AML-193 (cell line): ENCODE measurements at places on chromosomes 2 and 18.

DNA sequence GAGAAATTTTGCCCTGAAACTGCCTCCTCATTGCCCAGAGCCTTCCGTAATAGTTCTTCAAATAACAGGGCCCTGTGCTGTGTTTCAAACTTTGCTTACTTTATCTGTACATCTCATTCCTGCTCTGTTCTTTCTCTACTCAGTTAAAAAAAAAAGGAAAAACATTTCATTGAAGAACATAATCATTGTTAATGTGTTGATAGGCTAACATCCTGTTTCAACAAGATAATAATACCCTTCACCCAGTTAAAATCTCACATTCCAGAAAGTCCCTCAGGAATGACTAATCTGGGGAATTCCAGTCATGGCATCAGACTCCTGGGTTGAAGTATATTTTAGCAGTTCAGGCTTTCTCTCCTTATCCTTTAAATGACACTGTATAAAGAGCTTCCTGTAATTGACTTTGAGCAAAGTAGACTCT, 45.6 kb upstream of the ITGAV start:
- no peak for DNase-seq

GRCh38 chr2:205405194-205405593, 277.1 kb upstream of the NRP2 start:
- no peak for DNase-seq

GRCh38 chr2:226828191-226828590, 7.7 kb upstream of the RHBDD1 start:
- DNase-seq = no peak

GRCh38 chr2:210299866-210300373, 15.1 kb downstream of the MYL1 start:
- DNase-seq = no peak

DNA sequence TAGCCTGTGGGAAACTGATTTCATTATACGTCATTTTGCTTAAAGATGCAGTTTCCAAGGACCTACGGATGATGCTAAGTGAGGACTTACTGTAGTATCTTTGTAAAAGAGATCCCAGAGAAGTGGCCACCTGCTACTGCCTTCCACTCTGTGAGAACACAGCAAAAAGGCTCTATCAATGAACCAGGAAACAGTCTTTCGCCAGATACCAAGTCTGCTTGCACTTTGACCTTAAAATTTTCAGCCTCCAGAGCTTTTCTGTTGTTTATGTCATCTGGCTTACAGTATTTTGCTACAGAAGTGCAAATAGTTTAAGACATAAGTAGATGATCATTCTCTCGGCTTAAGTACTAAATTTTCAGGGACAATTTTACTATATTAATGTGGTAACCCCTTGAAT, 847.9 kb upstream of the CHAC2 start:
- DNase-seq = no peak

- DNase-seq = no peak
Observed at GRCh38 chr2:7009207-7009911, 92.1 kb downstream of the RNF144A start.

DNA sequence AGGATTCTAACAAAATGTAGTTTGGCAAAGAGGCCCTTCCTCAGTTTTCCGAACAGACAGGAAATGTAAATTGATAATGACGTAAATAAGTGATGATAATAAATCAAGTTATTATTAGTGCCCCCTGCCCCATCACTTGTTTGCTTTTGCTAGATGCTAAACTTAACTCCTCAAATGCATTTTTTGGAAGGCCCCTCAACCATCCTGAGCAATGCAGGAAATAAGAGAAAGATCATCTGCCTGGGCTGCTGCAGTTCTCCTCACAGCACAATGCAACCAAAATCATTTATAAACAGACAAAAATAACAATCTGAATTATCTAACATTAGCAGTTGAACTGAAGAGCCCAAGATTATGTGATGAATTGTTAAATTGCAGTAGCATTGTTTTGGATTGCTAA, 62.6 kb upstream of the PSMD14 start:
- DNase-seq = no peak

- no peak for DNase-seq
Observed at GRCh38 chr2:174145827-174146226, 102.5 kb downstream of the OLA1 start.

DNA sequence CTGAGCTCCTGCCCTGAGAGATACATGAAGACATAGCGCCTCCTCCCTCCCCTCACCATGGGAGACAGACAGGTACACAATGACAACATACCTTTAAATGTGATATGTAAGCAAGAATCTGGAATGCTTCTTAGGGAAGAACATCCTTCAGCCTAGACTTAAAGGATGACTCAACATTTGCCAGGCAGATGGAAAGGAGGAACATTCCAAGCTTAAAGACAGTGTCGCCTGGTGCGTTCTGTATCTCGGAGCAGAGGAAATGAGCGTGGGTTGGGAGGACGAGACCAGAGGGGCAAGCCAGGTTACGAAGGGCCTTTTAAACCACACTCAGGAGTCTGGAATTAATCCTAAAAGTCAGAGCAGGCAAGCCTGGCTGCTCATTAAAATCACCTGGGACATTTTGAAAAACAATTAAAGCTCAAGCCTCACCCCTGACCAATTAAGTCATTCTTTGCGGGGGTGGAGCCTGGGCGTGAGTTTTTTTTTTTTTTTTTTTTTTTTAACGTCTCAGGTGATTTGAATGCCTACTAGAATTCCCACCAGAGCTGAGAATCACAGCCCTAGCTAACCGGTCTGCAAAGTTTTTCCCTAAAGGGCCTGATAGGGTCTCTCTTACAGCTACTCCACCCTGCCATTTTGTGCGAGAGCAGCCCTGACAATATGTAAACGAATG, 131.2 kb upstream of the SEC11C start:
- DNase-seq = no peak

DNA sequence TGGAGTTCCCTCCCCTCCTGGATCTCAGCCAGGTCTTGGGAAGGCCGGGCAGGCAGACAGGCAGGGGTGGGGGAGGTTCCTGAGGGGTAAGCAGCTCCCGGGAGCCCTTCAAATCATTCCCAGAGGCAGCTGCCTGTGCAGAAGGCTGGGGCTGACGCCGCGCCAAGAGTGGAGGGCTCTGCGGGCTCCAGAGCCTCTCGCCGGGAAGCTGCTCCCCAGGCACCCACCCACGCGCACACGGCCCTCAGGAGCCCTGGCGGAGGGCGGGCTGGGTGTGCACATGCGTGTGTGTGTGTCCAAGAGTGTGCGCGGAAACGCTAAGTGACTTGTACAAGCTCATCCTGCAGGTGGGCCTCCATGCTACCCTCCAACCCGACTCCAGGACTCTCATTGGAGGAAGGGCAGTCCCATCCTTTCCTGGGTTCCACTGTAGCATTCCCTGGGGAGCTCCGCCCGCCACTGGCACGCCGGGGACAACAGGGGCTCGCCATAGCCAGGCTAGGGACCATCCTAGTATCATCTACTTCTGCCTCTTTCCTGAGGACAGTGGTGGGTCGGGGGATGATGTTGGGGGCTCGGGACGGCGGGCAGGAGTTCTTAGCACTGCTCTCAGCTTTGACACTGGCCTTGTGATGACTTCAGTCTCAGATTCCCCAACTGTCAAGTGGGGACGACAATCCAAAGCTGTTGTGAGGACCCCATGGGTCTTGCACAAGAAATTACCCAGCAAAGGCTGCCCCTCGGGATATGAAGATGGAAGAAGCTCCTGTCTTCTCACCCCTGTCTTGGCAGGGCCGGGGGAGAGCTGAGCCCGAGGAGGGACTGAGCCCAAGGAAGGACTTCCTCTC, 50.3 kb downstream of the INHBB start:
- no peak for DNase-seq

- no peak for DNase-seq
Observed at GRCh38 chr2:64799592-64800252, 146.0 kb upstream of the SERTAD2 start.

DNA sequence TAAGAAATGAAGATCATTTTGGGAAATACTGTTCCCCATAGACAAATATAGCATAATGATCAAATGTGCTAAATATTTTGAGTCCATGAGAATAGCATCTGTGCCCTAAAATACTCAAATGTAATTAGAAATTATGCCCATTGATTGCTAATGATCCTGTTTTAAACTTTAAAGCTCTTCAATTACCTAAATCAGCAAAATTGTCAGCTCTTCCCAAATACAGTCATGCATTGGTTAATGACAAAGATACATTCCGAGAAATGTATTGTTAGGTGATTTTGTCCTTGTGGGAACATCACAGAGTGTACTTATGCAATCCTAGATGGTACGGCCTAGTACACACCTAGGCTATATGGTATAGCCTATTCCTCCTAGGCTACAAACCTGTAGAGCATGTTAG, 89.7 kb downstream of the NEB start:
- DNase-seq = no peak

GRCh38 chr2:3479430-3480320, 39.7 kb downstream of the ADI1 start:
- no peak for DNase-seq

GRCh38 chr2:66445925-66446871, 11.3 kb downstream of the MEIS1 start:
- no peak for DNase-seq

- DNase-seq = no peak
Observed at GRCh38 chr2:42928161-42928691, 135.8 kb upstream of the HAAO start.

DNA sequence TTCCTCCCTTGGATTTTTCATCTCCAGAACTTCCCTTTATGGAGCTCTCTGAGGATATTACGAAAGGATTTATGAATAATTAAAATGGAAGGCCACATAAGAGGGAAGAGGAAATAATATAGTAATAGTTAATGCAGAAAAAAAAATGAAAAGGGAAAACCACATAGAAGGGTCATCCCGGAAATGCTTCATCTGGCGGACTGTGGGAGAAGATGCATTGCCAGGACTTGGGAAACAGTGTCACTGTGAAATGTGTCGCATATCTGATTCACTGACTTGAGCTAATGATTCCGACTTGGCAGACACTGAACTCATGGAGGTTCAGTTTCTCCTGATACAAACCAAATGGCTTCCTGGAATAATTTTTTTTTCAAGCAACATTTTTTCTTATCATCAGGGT, 129.9 kb upstream of the RMP24 start:
- no peak for DNase-seq

GRCh38 chr2:136750065-136750464, 15.3 kb upstream of the THSD7B start:
- no peak for DNase-seq

DNA sequence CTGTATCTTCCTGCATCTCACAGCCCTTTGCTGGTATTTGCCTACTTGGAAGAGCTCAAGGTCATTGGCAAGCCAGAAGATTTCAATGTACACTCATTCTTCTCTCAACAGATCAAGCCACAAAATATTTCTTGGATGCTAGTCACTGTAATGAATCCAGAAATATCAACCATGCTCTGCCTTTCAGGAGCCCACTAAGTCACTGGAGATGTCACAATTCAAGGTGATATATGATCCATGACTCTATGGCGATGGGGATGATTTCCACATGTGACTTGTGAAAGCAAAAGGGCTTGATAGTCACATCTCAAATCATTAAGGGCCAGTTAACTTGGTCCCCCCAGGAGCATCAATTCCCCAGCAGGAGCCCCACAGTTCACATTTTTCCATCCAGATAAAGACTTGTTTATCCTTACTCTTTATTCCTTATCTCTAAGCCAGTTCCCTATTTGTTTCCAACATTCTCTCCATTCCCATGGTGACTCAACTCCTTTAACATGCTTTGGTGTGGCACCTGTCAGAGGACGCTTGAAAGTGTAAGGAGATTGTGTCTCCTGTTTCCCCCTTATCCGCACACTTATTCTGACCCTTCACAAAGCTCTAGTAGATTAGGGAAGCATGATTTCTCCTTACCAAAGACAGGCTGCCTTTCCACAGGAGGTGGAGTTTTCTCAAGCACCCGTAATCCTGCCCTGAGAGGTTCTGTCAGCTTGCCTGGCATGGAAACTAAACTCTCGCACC, 15.8 kb downstream of the PKDCC start:
- DNase-seq = no peak
